ENCODE measurements at places on chromosomes 7 and 10.

GRCh38 chr7:151838072-151838471 is 38.8 kb downstream of the PRKAG2 start:
- no peak for DNase-seq

DNA sequence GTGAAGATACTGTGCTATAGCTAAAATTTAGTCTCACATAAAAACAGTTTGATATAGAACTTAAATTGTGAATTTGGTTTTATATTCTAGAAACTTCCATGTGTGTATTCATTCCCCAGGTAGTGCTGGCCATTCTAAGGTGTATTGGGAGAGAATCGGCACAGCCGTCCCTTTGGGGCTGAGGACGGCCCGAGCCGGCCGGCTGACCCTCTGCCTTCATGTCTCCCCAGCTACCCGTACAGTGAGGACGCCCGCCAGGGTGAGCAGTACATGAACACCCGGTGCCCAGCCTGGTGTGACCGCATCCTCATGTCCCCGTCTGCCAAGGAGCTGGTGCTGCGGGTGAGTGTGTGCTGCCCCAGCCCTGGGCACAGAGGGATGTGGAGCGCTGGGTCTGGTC is 8.5 kb downstream of the NKX6-2 start:
- no peak for DNase-seq

DNA sequence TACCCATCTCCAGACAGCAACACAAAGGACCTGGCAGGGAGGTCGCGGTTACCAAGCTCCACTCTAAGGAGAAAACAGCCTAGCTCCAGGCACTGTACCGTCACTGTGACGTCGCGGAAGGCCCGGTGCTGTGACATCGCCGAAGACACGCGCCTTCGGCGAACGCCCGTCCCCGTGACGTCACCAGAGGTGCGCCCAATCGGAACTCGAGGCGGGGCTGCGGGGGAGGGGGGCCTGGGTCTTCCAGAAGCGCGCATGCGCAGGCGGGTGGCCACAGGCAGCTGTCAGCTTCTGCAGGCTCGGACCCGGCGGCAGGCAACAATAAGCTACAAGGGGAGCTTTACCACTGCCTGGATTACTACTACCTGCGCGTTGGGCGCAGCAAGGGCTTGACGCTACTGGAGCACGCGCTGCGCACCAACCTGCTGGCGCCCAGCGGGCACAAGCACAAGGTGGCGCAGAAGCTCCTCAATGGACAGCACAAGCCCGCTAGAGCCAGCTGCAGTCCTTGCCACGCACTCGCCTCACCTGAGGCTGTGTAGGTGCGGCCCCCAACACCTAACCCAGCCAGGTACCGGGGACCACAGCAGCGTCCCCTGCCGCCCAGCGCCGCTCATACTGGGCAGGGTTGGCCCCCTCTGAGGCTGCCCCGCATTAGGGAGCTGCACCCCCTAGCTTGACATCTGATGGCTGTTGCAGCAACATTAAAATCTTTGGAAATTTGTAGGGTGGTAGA is 208.4 kb downstream of the TPST1 start:
- peak; percentile 49 for DNase-seq

- no peak for DNase-seq
These were observed 302.4 kb downstream of the DOCK4 start for GRCh38 chr7:111903797-111904196.

GRCh38 chr10:112962343-112962742 is 12.3 kb downstream of the TCF7L2 start:
- DNase-seq = no peak

DNA sequence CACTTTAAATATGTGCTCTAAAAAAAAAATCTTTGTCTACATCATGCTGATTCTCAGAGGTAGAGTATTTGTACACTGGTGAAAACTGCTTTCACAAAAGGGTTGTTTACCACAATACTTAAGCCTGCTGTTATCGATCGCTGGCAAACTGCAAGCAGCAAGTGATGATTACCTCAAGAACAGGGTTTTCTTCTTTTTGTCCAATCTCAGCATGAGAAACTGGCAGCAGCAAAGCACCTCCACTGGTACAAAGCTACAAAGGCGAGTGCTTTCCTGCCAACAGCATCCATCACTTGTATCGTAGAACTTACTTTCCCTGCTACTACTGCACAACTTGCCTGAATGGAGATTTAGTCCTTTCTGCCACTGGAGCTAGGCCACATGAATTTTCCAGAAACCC is 276.5 kb downstream of the DGKB start:
- DNase-seq = no peak

DNA sequence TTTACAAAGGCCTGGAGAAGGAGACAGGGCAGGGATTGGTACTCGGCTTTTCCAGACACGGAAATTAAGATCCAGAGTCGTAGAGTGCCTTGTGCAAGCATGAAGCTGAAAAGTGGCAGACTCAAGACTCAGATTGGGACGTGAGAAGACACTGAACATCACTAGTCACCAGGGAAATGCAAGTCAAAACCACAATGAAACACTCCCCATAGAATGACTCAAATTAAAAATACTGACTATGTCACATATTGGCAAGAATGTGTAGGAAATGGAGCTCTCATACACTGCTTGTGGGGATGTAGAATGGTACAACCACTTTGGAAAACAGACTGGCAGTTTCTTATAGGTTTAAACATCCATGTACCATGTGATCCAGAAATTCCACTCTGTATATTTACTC is 472.0 kb downstream of the RPS24 start:
- DNase-seq = no peak

DNA sequence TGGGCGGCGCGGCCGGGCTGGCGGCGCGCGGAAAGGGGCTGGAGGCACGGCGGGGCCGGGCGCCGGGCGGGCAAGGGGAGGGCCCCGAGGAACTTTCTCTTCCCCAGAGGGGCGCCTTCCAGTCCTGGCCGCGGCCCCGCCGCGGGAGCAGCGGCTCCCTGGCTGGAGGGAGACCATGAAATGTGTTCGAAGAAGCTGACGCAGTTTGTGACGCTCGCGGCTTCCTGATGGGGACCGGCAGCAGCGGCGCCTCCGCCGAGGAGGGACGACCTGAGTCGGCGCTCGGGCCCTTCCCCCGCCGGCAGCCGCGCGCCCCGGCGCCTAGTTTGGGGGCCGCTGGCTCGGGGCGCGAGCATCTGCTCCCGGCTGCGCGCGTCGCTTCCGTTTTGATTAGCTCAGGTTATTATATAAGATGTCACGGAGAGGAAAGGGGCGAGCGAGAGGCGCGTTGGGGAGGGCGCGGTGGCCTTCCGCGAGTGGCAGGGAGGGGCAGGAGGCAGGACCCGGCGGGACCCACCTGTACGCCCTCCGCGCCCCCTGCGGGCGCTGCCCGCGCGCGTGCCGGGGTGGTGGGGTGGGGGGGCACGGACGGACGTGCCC is 57.1 kb upstream of the PCGF5 start:
- DNase-seq = no peak

DNA sequence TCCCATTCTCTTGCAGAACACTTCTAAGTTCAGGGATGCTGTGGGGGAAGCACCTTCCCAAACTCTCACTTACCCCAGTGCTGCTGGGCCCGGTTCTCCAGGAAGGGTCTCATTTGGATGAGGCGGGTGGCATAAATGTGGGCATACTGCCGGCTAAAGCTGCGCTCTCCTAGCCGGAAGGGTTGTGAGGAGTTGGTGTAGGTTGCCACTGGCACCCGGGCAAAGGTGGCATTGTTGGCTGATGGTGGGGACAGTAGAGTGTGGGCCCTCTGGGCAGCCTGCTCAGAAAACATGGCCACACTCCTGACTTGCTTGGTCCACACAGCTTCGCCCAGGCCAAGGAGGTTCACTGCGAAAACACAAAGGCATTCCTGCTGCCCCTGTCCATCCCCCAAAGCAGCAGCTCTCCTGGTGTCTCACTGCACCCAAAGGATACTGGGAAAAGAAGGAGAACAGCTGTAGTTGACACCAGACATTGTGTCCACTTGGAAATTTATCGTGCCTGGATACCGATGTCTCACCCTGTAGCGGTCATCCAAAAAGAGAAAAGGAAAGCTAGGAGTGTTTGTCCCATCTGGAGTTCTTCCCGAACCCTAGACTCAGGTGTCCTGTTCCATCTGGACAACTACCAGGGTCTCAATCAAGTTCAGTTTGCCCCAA is 1.5 kb downstream of the POLD2 start:
- no peak for DNase-seq

DNA sequence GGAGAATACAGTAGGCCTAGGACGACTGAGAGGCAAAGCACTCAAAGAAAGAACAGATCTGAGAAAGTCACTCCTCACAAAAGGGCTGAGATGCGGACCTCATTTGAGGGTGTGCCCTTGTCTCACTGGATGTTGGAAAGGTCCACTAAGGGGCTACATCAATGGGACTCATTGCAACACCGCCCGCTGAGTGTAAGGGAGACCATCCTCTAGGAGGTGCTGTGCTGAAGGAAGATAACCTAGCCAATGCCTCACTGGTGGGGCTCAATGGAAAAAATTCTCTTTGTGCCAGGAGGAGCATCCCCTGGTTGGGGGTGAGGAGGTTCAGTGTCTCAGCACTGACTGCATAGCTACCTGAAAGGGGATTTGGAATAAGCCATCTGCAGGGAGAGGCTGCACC is 758.7 kb upstream of the CELF2 start:
- DNase-seq = no peak

GRCh38 chr7:1703441-1703840 is 33.4 kb downstream of the ELFN1 start:
- no peak for DNase-seq

- no peak for DNase-seq
These were observed 92.0 kb upstream of the RET start for GRCh38 chr10:42984761-42985325.

GRCh38 chr7:141198194-141198958 is 124.5 kb downstream of the TMEM178B start:
- no peak for DNase-seq

DNA sequence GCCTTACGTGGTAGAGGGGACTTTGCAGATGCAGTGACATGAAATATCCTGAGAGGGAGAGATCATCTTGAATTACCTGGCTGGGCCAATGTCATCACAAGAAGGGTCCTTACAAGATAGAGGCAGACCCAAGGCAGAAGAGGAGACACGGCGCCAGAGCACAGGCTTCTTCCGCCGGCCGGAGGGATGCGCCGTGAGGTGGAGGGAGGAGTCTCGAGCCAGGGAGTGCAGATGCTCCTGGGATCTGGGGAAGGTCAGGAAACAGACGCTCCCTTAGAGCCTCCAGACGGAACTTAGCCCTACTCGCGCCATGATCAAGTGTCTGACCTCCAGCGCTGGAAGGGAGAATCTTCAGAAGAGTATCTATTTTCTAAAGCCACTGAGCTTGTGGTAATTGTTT is 304.8 kb downstream of the GLRX3 start:
- no peak for DNase-seq

GRCh38 chr7:48035967-48036478 is 680 bp downstream of the C7orf57 start:
- DNase-seq = no peak

- DNase-seq = no peak
These were observed 21.6 kb downstream of the PNLIP start for GRCh38 chr10:116567335-116567734.

- DNase-seq = no peak
These were observed 20.4 kb downstream of the ZNF365 start for GRCh38 chr10:62394556-62395018.

DNA sequence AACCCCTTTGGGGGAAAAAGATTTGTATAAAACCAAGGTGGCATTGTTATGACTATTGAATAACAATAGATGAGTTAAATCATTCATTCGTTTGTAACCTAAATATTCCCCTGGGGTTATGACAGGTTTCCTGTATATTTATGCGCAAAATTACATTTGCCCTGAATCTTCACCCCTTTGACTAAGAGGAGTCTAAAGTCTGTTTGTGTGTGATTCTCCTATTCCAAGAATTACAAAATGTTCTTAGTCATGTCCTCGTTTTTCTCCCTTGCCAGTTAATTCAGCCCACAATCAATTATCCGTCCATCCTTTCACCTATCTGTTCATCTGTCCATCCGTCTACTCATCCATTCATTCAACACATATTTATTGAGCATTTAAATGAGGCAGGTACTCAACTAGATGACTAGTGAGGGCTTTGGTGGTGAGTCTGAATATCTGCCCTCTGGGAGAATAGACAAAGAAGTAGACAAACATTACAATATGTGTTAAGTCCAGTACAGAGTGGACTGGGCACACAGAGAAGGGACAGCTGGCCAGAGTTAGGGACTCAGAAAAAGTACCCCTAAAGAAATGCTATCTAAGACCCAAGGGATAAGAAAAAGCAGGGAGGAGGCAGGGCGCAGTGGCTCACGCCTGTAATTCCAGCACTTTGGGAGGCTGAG is 35.6 kb upstream of the TCF7L2 start:
- no peak for DNase-seq

DNA sequence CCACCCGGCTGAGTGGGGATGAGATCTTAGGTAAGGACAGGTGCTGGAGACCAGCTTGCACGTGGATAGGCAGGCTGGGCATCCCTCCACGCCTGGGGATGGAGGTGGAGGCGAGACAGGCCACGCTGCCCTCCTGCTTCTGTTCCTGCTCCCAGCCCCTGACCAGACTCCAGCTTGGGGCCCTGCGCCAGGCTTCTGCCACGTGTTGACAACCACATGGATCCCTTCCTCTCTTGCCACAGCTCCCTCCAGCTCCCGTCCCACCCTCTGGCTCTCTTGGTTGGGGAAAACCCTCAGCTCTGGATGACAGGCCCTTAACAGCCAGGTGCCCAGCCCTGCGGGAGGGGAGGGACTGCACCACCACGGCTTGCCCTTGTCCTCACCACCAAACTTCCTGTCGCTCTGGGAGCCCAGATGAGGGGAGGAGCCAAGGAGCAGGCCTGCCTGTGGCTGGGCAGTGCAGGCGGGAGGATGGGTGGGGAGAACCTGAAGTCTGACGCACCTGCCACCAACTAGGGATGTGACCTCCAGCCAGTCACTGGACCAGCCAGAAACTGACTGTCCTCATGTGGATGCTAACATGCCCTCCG is 36.0 kb downstream of the KCNH2 start:
- no peak for DNase-seq

GRCh38 chr7:99860281-99861127 is 16.3 kb downstream of the OR2AE1 start:
- no peak for DNase-seq

GRCh38 chr7:153934629-153935028 is 117.6 kb upstream of the DPP6 start:
- DNase-seq = no peak

GRCh38 chr7:30412782-30413504 is 65.6 kb downstream of the NOD1 start:
- DNase-seq = peak; percentile 44

DNA sequence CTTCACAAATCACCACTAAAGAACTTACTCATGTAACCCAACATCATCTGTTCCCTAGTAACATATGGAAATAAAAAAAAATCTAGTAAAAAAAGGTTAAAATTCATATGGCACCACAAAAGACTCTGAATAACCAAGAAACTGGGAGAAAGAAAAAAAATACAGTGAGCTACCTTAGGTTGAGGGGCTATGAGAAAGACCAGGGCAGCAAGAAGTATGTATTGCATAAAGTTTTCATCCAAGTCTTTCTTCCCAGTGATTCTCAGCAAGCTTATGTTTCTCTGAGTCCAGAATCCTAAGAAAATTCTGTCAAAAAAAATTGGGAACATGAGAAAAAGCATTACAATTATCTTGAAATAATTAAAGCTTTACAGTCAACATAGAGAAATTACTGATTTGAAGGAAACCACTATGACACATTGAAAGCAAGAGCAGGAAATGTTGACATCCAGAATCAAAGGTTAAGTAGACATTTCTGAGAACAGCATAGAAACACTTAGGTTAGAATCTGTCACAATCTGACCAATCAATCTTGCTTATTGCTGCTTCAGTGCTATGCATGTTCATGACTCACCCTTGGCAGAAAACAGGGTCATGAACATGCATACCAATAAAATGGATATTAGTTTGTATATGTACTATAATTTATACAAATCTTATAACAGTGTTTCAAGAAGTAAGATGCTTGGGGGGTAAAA is 494.0 kb upstream of the POT1 start:
- no peak for DNase-seq

Measured in fibroblast of skin of left biceps (primary cell).